CD4-positive, alpha-beta T cell treated with Interleukin-6 for 4 hours (primary cell): ENCODE measurements at places on chromosomes 2 and 18.

DNA sequence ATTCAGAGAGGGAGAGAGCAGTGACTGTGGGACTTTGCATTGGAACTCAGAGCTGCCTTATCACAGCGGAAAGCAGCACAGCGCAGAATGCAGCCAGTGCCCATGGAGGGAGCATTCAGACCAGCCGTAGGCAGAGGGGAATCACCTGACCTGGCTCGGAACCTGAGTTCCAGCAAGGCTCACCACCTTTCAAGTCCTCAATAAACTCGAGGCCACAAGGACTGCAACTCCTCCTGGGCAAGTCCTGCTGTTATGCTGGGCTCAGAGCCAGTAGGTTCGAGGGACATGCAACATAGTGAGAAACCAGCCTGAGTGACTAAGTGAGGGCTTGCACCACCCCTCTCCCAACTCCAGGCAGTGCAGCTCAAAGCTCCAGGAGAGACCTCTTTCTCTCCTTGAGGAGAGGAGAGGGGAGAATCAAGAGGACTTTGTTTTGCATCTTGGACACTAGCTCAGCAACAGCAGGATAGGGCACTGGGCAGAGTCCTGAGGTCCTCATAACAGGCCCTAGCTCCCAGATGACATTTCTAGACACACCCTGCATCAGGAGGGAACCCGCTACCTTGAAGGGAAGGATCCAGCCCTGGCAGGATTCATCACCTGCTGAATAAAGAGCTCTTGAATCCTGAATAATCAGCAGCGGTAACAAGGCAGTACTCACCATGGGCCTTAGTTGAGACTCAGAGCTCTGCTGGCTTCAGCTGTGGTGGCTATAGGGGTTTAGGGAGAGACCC, 136.8 kb upstream of the OTOS start:
- no peak for DNase-seq

DNA sequence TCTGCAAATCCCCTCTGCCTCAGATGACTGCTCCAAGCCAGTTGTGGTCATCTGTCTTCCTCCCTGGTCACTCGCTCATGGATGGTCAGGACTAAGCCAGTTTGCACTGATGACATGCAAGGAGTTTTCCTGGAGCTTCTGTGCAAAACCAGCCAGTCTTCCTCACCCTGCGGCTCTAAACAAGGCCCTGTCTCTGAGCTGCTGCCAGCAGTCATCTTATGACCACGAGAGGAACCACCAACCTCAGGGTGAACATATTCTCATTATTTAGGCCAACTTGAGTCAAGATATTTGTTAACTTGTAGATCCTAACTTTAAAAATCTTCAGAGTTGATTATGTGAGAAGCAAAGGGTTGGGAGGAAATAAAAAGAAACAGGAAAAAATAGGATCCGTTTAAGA, 119.9 kb upstream of the CAB39 start:
- DNase-seq, result no peak

- DNase-seq, result no peak
These were observed 76.2 kb downstream of the MOGAT1 start for GRCh38 chr2:222747526-222748160.

GRCh38 chr18:2459886-2460285, 111.4 kb downstream of the METTL4 start:
- no peak for DNase-seq

DNA sequence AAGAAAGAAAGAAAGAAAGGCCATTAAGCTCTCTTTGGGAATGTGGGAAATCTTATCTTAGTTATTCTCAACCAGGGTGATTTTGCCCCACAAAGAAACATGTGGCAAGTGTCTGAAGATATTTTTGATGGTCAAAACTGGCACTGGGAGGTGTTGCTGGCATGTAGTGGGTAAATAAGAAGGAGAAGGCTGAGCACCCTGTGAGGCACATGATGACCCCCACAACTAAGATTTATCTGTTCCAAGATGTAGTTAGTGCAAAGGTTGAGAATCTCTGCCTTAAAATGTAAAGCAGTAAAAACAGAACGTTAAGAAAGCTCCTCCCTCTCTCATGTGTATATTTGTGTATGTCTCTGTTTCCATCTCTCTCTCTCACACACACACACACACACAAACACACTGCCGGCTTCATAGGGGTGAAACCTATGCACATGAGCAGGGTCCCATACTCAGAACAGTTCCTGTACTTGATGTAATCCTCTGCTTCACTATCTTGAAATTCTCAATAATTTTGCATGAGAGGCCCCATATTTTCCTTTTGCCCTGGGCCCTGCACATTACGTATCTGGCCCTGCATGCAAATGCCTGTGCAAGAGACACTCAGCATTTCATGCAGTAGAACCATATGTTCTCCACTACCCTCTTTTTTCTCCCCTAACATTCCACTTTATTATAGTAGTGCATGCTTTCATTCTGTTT, 94.3 kb downstream of the MREG start:
- DNase-seq, result no peak

GRCh38 chr2:238022594-238023157, 38.1 kb upstream of the SCLY start:
- no peak for DNase-seq

DNA sequence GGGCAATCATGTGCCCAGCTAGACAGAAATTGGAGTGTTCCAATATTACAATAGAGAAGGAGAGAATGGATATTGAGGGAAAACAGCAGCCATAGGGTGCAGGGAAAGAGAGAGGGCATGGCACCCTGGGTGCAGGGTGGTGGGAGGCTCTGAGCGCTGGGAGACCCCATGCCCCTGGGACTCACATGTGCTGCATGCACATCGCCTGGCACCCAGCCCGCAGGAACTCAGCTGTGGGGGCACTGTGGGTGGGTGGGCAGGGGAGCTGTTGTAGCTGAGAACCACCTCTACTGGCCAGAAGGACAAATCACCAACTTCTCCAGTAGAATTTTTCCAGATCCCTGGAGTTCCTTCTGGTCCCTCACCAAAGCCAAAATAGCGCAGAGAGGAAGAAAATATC, 7.2 kb upstream of the NEURL3 start:
- no peak for DNase-seq

- DNase-seq, result no peak
These were observed 49.8 kb downstream of the ZC3H15 start for GRCh38 chr2:186535861-186536260.

GRCh38 chr2:80070587-80070986, 234.0 kb downstream of the LRRTM1 start:
- DNase-seq, result no peak

DNA sequence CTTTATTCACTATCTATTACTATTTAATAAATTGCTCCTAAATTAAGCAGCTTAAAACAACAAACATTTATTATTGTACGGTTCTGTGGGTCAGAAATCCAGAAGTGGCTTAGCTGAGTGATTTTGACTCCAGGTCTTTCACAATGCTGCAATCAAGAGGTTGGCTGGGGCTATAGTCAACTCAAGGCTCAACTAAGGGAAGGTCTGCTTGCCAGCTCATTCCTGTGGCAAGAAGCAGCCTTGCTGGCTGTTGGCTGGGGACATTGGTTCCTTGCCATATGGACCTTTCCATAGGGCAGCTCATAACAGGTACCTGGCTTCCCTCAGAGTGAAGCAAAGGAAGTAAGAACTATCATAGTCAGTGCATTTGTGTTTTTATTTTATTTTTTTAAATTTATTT, 5.0 kb upstream of the MRPL19 start:
- no peak for DNase-seq
